ENCODE measurements at places on chromosomes 12 and 14. TPM values are rescaled to one million over a fixed set of nuclear protein-coding genes. Genes with fewer than 3 reads are reported as not detected.

DNA sequence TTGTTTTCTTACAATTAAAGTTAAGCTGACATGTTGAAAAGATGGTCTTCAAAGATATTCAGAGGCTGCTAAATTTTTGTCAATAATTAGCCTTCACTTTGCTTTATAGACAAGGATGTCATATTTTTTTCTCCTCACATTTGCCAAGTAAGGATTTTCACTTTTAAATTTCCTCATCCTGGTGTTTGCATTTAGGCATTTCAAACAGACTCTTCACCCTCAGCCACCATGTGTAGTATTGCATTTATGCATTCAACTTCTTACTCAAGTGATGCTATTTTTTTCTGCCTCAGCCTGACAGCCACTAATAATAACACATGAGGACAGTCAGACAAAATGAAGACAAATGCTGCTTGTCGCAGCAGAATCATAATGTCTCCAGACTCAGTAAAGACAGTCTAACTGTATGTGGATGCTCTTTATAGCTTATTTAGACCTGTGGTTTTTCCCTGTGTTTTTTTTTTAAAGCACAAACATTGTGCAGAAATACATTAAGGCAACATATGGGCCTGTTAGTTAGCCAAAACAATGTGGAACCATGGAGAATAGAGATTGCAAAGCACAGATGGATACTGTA lies 481.5 kb downstream of the NPAS3 start:
- no peak for DNase-seq
- no peaks in the 10 kb centered on the region for H3K36me3 ChIP-seq
- no peak overlapping the region for H3K4me3 ChIP-seq
- peaks cover 1% of the 10 kb centered on the region for H3K27me3 ChIP-seq
- H3K27ac ChIP-seq: no peak overlapping the region

DNA sequence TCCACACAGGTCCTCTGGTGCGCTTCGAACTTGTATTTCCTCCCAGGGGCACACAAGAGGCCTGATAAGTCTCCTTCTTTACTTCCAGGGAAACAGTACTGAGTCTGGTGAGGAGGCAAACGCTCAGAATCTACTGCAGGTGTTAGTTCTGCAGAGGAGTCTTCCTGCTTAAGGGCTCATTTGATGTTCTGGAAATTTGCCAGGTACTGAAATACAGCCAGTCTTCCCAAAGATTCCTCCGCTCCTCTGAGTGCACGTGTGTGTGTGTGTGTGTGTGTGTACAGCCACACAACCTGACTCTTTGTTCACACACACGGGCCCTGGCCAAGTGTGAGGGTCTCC lies 92.0 kb downstream of the FBXL14 start:
- H3K27me3 ChIP-seq: peaks cover 30% of the 10 kb centered on the region
- H3K27ac ChIP-seq: no peak overlapping the region
- H3K4me3 ChIP-seq: no peak overlapping the region
- H3K4me1 ChIP-seq: peaks cover 8% of the 10 kb centered on the region

DNA sequence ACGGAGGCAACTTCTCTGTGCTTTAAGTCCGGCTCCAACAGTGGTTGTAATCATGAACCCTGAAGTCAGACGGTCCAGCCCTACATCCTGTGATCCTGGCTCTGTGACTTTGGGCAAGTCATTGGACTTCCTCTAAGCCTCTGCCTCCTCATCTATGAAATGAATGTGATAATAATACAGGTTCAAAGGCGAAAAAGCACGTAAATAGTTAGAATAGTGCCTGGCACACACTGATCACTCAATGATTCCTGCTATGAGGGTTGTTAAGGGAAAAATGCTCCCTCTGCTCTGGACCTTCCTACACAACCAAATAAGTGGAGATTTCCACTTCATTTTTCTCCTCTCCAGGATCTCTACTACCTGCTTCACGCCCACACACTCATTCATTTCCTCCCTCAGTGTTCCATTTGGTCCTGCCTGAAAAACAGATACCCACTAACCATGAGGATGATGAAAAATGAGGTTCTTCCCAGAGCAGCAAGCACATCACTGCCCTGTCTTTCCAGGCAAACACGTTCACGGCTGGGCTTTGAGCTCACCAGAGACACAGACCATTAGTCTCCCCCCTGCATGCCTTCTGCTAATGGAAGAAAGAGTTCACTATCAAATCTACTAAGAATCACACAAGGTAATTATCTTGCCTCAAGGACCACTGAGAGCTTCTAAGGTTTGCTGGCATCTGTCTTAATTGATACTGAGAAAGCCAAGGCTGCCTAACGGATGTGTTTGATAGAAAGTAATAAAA lies 13.2 kb downstream of the NUAK1 start:
- H3K27me3 ChIP-seq: peaks cover 11% of the 10 kb centered on the region
- no peak overlapping the region for H3K4me3 ChIP-seq
- DNase-seq: no peak
- H3K4me1 ChIP-seq: no peaks in the 10 kb centered on the region
- H3K27ac ChIP-seq: no peak overlapping the region

COL2A1 gene
- total RNA-seq: 0.27 TPM

PTPRB gene
- total RNA-seq: not detected

- H3K27ac ChIP-seq: no peak overlapping the region
- no peaks in the 10 kb centered on the region for H3K4me1 ChIP-seq
- DNase-seq: no peak
- no peaks in the 10 kb centered on the region for H3K36me3 ChIP-seq
These were observed 25.8 kb upstream of the STRAP start for GRCh38 chr12:15856097-15856982.

TSPAN11 gene
- not detected for total RNA-seq

PIWIL1 gene
- not detected for total RNA-seq

- H3K36me3 ChIP-seq: no peaks in the 10 kb centered on the region
- DNase-seq: no peak
- no peak overlapping the region for H3K27ac ChIP-seq
- no peak overlapping the region for H3K4me3 ChIP-seq
- no peaks in the 10 kb centered on the region for H3K4me1 ChIP-seq
These were observed 38.9 kb downstream of the RASSF8 start for GRCh38 chr12:25997201-25997963.

DNA sequence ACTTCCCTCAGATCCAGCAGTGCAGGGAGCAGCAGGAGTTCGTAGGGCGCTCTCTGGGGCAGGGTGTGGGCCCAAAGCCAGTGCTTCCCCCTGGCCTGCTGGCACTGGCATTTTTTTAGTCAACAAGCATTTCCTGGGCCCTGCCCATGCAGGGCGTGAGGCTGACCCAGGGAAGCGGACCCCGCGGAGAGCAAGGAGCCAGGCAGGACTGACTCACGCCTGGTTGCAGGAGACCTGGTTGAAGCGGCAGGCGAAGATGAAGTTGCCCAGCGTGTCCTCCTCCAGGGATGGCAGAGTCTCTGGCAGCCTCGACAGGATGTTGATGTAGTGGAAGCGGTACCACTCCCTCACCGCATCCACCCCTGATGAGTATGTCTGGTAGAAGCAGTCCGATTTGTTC lies 13.5 kb downstream of the SCNN1A start:
- H3K27me3 ChIP-seq: peaks cover 9% of the 10 kb centered on the region
- H3K4me1 ChIP-seq: peaks cover 17% of the 10 kb centered on the region
- peak overlapping the region; percentile 15 for H3K4me3 ChIP-seq
- H3K27ac ChIP-seq: peak overlapping the region; percentile 60
- no peaks in the 10 kb centered on the region for H3K36me3 ChIP-seq

CALM1 gene
- total RNA-seq: 491 TPM

PLD4 gene
- 0.16 TPM for total RNA-seq

- H3K4me1 ChIP-seq: peaks cover 4% of the 10 kb centered on the region
- H3K27ac ChIP-seq: no peak overlapping the region
- H3K36me3 ChIP-seq: no peaks in the 10 kb centered on the region
- no peak for DNase-seq
- H3K27me3 ChIP-seq: peaks cover 12% of the 10 kb centered on the region
These were observed 95.2 kb upstream of the OR4E1 start for GRCh38 chr14:21768875-21769257.
